ENCODE measurements at places on chromosomes 13 and 19.

DNA sequence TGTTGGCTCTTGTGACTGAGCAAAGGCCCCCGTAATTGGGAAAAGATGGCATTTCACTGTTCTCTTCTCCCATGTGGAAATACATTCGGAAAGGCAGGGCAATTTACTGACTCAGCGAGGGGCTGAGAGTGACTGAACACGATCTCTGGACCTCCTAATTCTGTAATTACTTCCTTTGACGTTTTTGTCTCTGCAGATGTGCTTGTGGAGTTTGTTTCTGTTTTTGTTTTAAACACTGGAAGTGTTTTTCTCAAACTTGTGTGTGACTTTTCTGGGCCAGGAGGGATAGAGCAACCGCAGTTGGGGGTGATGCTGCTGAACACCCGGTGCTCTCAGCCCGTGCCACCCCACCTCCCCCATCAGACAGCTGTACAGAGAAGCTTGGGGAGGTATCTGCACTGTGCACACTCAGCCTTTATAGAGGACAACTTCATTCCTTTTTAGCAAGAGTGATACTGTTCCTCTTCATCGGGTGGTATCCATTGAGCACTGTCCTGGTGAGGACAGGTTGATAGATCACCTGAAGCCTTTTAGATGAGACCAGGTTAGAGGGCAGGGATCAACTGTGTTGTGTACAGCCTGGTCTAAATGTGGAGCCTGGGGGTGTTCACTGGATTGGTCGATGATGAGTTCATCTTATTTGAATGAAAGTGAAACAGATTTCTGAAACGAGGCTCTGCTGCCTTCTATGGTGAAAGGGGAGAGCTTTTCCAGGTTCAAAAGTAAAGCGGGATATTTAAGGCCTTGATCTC lies 117.4 kb downstream of the ESD start:
- DNase-seq: no peak

- DNase-seq: peak; percentile 80
These were observed 6.0 kb downstream of the TEKTIP1 start for GRCh38 chr19:3544742-3545668.

- DNase-seq: no peak
These were observed 113.2 kb upstream of the SOX21 start for GRCh38 chr13:94825507-94825906.

GRCh38 chr13:91698767-91699166 lies 300.3 kb downstream of the GPC5 start:
- no peak for DNase-seq

GRCh38 chr13:98559169-98559568 lies 17.7 kb downstream of the STK24 start:
- DNase-seq: no peak

- no peak for DNase-seq
These were observed 460 bp upstream of the ZNF155 start for GRCh38 chr19:43983544-43983911.

DNA sequence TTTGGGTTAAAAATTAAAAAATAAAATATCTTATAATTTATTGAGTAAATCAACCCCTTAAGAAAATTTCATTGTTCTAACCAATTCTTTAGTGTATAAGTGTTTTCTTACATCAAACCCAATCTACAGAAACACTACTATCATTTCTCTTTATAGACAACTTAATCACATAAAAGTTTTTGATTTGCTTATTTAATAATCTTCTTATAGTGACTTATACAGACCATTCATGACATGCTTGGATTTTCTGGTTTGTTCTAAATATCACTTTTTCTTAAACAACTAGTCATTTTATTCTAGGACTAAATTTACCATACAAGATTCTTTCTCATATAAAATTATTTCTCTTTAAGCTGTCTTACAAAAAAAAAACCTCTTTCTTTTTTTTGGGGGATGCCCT lies 27.3 kb upstream of the ZSCAN5A start:
- no peak for DNase-seq

- no peak for DNase-seq
These were observed 30.1 kb upstream of the METTL21C start for GRCh38 chr13:102724923-102725322.

DNA sequence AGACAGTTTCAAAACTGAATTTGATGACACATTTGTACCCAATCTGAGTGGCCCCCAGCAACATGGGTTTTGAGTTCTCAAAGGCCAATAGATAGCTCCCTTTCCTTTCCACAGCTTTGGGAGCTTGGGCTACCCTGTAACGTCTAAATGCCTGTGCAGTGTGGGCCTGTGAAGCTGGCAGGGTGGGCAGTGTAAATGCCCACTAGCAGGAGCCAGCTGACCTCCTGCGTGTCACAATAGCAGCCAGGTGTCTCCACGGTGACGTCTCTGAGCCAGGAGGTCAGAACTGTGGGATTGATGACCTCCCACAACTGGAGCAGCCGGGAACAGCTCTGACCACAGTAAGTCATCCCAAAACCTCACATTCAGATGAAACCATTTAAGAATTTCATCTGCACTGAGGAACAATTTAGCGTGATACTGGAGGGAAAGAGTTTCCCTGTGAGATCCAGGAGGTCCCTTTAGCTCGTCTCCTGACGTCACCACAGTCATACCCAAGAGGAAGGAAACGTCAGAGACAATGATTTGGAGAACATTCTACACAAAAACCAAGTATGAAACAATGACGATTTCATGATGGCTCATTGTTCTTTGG lies at the start of gene IPO5:
Gene IPO5 (plus strand): TSS at position 300 of the 595 bp plus-strand sequence. CDS start 23,022 bp downstream, outside the sequence.
- DNase-seq: no peak

GRCh38 chr13:67614013-67614412 lies 383.9 kb upstream of the PCDH9 start:
- no peak for DNase-seq

- DNase-seq: no peak
These were observed 20.3 kb upstream of the KPNA3 start for GRCh38 chr13:49812812-49813211.

GRCh38 chr13:112747256-112747655 lies 57.4 kb downstream of the ATP11A start:
- DNase-seq: no peak

- DNase-seq: no peak
These were observed 4.4 kb upstream of the ONECUT3 start for GRCh38 chr19:1748873-1749341.

DNA sequence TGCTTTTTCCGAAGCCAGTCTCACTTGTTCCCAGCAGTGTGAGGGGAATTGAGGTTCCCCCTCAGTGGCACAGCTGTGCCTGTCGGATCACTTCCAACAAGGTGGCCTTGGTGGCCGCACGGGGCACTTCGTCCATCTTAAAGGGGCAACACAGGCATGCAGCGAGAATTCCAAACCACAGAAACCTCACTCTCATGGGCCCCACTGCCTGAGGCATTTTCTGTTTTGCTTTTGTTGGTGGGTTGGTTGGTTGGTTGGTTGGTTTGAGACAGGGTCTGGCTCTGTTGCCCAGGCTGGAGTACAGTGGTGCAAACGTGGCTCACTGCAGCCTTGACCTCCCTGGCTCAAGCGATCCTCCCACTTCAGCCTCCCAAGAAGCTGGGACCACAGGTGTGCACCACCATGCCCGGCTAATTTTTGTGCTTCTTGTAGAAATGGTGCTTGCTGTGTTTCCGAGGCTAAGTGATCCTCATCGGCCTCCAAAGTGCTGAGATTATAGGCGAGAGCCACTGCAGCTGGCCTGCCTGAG lies 3.7 kb upstream of the NDUFS7 start:
- DNase-seq: no peak

DNA sequence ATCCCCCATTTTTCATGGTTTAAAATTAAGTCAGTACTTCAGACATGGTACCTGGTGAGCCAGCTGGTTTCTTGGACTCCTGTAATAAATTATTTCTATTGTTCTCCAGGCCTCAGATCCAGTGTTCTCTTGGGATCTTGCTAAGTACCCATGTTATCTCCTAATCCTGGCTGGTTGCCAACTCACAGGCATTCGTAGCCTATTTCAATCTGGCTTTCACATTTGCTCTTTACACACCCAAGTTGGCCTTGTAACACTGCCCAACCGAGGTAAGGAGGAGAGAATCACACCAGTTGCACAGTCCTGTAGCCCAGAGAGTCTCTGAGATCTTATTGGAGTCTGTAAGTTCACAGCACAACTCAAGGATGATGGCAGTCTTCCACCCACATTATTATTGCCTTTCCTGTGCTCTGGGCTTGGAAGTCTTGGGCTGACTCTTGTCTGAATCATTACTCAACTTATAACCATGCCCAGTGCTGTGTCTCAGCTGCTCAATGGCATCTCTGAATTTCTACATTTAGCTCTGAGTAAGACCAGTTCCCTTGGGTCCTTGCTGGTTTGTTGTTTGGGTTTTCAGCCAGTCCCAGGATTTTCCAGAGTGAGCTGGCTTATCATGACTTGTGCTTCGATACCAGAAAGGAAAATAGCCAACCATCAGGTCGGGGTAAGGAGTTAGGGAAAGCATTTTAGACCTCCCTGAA lies 76.6 kb upstream of the KLF12 start:
- DNase-seq: no peak

GRCh38 chr13:89923736-89924135 lies 1423.8 kb upstream of the MIR17HG start:
- DNase-seq: no peak

GRCh38 chr13:98890186-98890585 lies 87.7 kb downstream of the DOCK9 start:
- DNase-seq: peak; percentile 28

DNA sequence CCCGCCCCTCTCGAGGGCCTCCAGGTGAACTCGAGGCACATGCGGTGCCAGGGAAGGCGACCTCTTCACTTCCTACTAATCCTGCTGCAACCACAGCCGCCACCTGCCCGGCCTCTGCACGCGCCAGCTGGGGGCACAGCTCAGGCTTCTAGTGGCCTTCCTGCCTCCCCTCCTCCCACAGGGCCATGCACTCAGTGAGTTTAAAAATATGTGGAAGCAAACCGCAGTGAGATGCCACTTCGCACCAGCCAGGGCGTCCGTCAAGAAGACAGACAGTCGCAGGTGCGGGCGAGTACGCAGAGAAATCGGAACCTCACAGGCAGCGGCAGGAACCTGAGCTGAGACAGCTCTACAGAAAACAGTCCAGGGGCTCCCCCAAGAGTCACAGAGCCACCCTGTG lies 10.4 kb downstream of the LMNB2 start:
- DNase-seq: peak; percentile 25

DNA sequence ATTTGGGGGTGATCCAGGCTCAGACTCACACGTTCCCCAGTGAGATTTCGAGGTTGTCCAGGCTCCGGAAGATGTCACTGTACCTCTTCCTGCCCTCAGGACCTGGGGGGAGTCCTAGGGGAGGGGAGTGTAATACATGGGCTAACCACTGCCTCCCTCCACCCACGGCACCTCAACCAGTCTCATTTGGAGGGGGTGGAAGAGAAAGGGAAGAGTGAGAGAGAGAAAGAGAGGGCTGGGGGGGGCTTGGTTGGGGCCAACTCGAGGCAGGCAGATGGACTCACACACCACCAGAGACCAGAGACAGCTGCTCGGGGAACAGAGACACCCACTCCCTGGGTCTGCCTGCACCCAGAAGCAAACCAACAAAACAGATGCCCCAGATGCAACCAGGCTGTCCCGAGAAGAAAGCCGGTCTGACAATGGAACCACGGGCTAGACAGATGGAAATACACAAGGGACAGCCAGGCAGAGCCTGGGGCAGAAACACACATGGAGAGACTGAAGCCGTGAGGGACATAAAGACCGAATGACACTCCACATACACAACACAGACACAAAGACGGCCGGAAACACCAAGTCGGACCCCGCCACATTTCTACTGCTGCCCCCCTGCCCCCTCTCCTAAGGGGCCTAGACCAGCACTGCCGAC lies 825 bp downstream of the GMIP start:
- DNase-seq: peak; percentile 58
